ENCODE measurements at places on chromosomes 2 and 18. TPM values are rescaled to one million over a fixed set of nuclear protein-coding genes. Genes with fewer than 3 reads are reported as not detected.

DNA sequence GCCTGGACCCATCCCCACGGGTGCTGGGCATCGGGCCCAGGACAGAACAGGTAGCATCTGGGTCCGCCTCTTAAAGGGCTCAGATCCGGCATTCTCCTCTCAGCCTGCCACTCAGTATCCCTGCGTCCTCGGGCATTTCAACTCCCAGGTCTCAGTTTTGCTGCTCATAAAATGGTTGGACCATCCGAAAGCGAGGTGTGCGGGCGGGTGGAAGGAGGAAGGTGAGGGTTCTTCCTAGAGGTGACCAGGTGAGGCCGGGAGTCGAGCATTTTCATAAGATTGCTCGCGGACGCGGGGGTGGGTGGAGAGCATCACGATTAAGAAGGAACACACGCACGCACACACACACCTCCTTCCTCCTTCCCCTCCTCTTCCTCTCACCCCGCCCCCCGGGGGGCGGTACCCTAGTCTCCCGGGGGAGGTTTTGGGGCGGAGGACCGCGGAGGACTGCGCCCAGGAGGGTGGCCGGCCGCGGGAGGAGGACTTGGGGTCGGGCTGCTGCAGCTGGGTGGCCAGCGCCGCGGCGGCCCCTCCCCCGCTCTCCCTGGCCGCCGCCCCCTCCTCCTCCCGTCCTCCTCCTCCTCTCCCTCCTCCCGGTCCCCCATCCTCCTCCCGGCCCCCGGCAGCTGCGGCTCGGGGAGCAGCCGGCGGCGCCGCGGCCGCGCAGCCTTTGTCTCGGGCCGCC, 97.9 kb upstream of the GPR45 start:
- DNase-seq: peak; percentile 61

- no peak for DNase-seq
Observed at GRCh38 chr2:72953976-72954375, 36.7 kb downstream of the EMX1 start.

DNA sequence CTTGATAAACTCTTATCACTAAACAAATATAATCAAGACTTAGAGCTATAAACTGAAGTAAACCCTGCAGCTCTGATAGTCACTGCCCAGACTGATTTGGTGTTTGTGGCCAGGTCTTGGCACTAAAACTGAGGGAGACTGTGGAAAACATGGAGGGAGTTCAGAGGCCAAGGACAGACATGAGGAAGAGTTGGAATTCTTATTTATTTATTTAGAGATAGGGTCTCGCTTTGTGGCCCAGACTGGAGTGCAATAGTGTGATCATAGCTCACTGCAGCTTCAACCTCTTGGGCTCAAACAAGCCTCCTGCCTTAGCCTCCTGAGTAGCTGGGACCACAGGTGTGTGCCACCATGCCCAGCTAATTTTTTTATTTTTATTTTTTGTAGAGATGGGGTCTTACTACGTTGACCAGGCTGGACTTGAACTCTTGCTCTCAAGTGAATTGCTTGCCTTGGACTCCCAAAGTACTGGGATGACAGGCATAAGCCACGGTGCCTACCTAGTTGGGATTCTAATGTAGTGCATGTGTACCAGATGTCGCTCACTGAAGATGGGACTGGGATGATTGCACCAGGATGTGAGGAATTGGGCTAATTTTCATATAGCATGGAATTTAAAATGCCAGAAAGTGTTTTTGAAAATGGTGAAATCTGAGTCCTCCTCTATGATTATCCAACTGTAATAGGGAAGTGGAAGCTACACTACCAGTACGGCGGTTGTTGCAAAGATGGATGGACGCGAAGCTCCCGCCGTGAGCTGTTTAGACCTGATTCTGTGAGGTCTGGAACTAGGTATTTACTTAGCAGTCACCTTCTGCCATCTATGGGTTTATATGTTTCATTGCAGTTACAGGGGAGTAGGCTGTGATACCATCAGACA, 52.7 kb upstream of the CTLA4 start:
- DNase-seq: peak; percentile 38

DNA sequence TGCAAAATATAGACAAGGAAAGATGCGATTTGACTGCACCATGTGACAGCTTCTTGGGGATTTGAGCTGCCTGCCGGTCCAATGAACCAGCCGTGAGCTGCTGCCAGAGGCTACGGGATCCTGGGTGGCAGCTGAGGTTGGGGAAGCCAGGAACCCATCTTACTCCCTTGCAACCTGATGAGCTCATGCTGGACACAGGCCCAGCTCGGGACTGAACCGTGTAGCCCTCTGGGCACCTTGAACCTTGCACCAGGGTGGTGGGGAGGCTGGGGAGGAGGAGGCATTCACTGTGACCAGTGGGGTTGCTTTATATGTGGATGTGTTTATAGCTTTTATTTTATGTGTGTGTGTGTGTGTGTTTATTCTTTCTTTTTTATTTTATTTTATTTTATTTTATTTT, 9.1 kb downstream of the ALPI start:
- no peak for DNase-seq

The RTP5 gene
- not detected for polyA plus RNA-seq
